ENCODE measurements at places on chromosomes 5 and 9.

DNA sequence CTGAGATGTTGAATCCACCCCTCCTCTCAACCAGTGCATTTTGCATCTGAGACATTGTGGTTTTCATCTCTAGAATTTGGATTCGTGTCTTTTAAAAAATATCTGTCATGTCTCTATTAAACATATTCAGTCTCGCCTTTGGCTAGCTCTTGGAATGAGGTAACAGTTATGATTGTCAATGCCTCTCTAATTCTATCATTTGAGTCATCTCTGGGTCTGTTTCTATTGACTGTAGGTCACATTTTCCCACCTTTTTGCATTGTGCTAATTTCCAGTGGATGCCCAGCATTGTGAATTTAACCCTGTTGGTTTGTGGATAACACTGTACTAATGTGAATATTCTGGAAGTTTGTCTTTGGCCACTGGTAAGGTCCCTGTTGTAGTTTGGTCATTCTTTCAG, 8.4 kb upstream of the SLC6A3 start:
- no peak for DNase-seq

GRCh38 chr9:120928015-120928482, 1.5 kb upstream of the TRAF1 start:
- DNase-seq, result no peak

GRCh38 chr5:92890841-92891244, 690.2 kb downstream of the NR2F1-AS1 start:
- no peak for DNase-seq

DNA sequence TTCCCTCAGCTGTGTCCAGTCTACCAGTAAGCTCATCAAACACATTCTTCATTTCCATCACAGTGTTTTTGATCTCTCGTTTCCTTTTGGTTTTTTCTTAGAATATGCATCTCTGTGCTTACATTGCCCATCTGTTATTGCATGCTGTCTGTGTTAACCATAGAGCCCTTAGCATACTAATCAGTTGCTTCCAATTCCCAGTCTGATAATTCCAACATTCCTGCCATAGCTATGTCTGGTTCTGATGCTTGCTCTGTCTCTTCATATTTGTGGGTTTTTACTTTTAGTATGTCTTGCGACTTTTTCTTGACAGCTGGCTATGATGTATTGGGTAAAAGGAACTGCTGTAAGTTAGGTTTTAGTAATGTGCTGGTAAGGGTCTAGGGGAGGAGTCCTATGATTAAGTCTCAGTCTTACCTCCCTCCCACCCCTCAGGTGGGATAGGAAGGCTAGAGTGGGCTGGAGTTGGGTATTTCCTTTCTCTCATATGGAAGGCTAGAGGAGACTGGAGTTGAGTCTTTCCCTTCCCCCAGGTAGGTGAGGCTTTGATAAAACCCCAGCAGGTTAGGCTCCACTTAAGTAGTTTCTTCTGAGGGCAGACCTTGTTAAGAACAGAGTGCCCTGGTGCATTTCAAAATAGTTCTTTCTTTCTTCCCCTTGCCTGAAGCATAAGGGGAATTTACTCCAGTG, 99.1 kb upstream of the RASGRF2 start:
- DNase-seq, result no peak

DNA sequence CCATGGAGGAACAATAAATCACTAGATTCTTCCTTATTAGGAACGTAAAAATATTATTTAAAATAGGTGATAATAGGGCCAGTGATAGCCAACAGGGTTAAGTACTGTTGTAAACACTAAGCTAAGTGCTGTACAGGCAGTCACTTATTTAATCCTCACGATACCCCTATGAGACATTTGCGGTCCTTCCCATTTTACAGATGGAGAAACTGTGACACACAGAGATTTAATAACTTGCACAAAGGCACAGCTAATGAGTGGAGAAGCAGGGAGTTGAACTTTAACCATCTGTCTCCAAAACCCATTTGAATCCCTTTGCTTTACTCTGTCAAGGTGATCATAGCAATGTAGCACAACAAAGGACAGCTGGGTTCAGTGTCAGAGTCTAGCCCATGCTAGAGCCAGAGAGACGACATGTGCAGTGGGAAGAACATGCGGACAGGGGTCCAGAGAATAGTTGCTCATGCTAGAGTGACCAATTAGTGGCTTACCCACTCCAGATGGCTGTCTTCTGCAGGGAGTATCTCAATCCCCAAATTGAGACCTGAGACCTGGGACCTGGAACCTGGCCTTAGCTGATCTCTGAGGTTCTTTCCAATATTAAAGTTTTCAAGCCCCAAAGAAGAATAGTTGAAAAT, 28.9 kb downstream of the STXBP1 start:
- no peak for DNase-seq

DNA sequence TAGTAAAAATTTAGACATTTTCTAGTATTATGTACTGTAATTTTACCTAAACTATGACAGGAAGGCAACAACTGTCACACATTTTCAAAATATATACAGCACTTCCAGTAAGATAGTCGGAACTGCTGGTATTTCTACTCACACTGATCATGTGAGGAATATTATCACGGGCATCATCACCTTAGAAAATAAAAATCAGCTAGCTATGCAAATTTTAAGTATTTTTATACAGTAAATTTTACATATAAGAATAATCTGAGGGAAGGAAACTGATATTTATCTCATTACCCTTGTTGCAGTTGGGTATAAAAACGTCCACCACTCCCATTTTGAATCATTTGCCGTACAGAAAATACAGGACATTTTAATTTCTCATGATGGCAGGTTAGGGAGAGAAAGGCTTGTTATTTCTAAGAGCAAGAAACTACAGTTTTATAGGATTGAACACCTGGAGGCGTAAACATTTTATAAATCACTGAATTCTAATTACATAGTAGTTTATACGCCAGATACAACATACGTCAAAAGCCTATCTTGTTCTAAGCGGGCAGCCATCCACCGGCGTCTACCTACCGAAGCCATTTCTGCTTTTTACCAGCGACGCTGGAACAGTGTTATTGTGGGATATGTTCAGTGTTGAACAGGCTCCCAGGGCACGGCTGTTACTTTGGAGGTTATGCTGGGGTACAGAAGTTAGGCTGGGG, 729 bp upstream of the TNPO1 start:
- no peak for DNase-seq

DNA sequence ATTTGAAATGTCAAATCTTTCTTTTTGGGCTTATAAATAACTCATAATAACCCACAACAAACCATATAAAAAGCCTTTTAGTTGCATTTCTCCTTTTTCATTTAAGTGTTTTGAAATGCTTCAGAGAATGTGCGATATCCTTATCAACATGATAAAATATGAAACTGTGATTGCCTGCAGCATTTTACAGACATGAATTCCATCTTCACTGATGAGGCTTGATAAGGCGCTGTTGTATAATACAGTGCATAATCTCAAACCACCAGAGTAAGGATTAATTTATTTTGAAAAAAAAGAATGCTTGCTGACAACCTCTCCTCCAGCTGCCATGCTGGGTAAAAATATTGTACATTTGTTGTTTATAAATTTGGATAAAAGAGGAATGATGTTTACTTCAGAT, 216.8 kb downstream of the PBX3 start:
- DNase-seq, result no peak

- no peak for DNase-seq
Measured at GRCh38 chr9:134607971-134608370, 33.6 kb upstream of the COL5A1 start.

DNA sequence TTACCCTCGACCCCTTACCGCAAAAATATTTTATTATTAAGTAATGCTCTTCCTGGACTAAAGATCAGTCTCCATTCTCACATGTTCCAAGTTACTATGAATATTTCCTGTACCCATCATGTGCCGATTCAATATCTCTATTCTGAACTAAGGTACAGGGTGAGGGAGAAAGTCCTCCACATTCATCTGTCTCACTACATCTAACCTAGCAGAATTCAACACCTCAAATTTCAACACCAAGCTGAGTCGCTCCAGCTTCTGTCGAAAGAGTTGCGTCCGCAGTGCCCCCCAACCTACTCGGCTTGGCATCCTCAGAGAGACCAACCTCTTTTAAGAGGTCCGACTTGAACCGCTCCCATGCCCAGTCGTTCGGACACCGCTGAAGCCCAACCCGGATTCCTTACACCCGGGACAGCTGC, 1.0 kb downstream of the CERT1 start:
- DNase-seq, result no peak

DNA sequence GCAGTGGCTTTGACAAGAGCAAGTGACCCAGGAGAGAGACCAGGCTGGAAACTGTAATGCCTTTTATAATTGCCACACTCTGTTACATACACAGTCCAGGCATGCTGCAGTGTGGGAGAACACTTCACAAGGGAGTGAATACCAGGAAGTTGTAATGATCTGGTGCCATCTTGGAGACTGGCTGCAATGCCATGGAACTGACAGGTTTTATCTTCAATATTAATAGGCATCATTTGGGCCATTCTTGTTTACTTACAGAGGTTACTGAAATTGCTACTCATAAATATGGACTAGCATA, 274.3 kb downstream of the AUH start:
- no peak for DNase-seq

DNA sequence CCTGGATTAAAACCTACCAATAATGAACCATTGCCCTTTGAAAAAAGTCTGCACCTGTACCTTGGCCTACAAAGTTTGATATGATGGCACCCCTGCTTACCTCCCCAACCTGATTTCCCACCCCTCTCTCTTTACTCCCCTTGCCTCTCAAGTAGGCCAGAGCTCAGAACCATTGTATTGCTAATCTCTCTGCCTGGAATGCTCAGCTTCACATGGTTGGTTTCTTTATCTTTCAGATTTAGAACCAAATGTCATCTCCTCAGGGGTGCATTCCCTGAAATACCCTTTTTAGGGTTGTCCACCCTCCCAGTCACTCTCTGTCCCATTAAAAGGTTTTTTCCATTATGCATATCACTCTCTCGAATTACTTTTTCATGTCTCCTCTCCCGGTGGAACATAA, 116.6 kb upstream of the VCAN start:
- no peak for DNase-seq

DNA sequence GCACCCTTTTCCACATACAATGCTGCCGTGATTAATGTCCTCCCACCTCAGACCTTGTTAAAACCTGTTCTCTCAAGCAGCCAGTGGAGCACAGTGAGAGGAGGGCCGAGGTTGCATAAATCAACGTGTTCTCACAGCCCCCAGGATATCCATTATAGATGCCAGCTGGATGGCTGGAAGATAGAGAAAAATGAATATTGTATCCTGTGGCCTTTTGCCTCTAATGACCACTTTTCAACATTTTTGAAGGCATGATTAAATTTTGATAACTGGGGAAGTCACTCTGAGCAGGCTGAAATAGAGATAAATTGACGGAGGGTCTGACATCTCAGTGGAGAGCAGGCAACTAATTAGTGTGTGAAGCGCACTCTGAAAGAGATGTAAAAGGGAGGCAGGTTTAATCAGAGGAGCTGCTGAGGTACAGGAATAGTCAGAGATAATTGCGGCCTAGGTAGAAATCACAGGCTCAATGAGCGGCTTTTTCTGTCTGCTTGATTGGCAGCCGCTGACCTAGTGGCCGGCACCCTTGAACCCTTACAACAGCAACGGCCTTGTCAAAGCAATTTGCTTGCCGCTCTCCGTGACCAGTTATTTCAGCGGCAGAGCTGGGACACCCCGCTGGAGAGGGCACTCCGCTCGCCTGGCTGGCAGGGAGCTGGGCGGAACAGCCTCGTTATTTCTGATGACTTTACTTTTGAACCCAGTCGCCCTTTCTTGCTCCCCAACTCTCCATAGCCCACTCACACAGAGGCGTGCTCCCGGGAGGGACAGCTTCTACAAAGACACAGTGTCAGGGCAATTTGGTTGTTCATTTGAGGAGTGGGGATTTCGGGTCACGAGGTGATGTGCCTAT, 560.7 kb downstream of the PSAT1 start:
- no peak for DNase-seq

GRCh38 chr5:38867032-38867398, 21.2 kb downstream of the OSMR start:
- no peak for DNase-seq

DNA sequence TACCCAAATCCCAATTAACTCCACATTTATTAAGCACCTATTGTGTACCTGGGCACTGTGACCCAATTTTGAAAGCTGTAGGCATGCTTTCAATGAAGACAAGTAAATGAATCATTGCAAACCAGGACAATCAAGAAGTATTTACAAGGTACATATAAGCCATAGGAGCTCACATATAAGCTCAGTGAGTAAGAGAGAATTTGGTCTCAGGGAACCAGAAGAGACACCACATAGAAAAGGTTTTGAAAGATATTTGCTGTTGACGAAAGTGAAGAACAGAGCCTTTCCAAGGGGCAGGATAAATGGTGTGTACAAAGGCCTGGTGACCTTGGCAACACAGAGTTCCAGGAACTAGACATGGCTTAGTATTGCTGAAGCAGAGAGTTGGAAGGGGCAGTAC, 187.6 kb downstream of the CD180 start:
- DNase-seq, result no peak

GRCh38 chr5:124730381-124730780, 16.1 kb downstream of the ZNF608 start:
- no peak for DNase-seq

- DNase-seq, result no peak
Measured at GRCh38 chr5:144335561-144335960, 164.9 kb downstream of the KCTD16 start.

GRCh38 chr9:122477346-122477745, 380 bp downstream of the OR1J1 start:
- no peak for DNase-seq

- no peak for DNase-seq
Measured at GRCh38 chr5:40813698-40814281, 15.6 kb upstream of the PRKAA1 start.

DNA sequence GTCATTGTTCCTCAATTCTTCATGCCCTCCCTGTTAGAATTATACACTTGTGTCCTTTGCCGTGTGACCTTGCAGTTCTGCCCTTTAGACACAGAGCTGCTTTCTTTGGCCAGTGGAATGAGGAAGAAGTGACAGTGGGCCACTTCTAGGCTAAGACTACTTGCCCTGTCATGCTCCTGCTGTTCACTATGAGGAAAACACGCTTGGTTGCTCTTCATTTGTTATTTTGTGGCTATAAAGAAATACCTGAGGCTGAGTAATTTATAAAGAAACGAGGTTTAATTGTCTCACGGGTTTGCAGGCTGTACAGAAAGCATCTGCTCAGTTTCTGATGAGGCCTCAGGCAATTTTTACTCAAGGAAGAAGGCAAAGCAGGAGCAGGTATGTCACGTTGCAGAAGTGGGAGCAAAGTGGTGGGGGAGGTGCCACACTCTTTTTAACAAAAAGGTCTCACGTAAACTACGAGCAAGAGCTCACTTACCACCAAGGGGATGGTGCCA, 279.1 kb upstream of the DMAC1 start:
- no peak for DNase-seq

DNA sequence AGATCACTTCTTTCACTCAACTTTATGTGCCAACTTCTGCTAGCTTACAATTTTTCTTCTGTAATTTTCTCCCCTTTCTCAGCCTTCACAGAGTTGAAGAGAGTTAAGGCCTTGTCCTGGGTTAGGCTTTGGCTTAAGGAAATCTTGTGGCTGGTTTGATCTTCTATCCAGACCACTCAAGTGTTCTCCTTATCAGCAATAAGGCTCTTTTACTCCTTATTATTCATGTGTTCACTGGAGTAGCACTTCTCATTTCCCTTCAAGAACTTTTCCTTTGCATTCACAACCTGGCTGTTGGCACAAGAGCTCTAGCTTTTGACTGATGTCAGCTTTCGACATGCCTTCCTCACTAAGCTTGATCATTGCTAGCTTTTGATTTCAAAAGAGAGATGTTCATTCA, 86.9 kb upstream of the ALDH1B1 start:
- DNase-seq, result no peak
